ENCODE measurements at places on chromosomes 12 and 14. TPM values are rescaled to one million over a fixed set of nuclear protein-coding genes. Genes with fewer than 3 reads are reported as not detected.

DNA sequence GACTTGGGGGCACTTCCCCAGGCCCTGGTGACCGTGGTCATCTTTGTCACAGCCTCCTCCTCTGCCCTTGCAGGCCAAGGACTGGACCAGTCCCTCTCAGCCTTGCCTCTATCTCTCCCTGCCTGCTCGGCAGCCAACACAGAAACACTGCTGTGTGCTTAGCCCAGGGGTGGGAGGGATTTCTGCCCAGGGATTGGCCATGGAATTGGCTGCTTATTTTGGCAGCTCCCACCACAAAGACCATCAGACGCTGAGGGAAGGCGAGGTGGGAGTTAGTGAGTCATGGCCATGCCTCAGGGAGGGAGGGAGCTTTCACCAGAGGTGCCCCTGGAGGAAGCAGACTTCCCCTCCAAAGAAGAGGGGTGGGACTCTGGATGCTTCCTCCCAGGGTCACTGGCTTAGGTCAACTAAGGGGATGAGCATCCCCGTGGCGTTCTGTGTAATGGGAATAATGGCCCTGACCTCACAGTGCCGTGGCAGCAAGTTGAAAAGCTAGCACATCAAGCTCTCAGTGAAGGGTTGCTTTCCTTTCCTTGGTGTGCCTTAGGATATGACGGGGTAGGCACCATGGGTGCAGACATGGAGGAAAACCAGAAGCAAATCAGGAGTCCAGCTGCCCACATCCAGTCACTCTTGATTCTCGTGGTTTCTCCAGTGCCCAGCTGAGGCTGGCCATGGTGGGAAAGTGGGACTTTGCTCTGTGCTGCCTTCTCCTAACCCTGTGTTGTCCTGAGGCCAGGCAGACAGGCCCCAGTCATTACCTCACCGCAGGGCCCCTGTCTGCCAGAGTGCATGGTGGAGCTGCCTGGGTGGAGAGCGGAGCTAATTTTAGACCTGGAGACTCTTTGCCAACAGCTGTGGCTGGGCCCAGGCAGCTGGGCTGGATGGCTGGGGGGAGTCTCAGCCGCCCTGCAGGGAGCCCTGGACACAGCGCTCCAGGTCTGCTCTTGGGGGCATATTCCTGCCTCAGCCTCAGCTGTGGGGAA, 21.4 kb downstream of the B4GALNT3 start:
- no peaks in the 10 kb centered on the region for H3K36me3 ChIP-seq
- peak overlapping the region; percentile 8 for H3K4me3 ChIP-seq
- peak overlapping the region; percentile 77 for H3K27ac ChIP-seq
- no peaks in the 10 kb centered on the region for H3K27me3 ChIP-seq
- DNase-seq: peak; percentile 84

- H3K36me3 ChIP-seq: peaks cover 82% of the 10 kb centered on the region
These were observed 31.2 kb upstream of the MMP17 start for GRCh38 chr12:131796754-131797587.

GRCh38 chr12:6321905-6322304, 11.4 kb downstream of the PLEKHG6 start:
- DNase-seq: no peak
- H3K27me3 ChIP-seq: no peaks in the 10 kb centered on the region
- H3K36me3 ChIP-seq: no peaks in the 10 kb centered on the region
- H3K4me1 ChIP-seq: peaks cover 52% of the 10 kb centered on the region
- H3K4me3 ChIP-seq: no peak overlapping the region

GRCh38 chr14:48672506-48672905, 913.7 kb downstream of the RPS29 start:
- no peaks in the 10 kb centered on the region for H3K36me3 ChIP-seq
- peaks cover 2% of the 10 kb centered on the region for H3K27me3 ChIP-seq
- DNase-seq: no peak
- H3K4me1 ChIP-seq: no peaks in the 10 kb centered on the region

DNA sequence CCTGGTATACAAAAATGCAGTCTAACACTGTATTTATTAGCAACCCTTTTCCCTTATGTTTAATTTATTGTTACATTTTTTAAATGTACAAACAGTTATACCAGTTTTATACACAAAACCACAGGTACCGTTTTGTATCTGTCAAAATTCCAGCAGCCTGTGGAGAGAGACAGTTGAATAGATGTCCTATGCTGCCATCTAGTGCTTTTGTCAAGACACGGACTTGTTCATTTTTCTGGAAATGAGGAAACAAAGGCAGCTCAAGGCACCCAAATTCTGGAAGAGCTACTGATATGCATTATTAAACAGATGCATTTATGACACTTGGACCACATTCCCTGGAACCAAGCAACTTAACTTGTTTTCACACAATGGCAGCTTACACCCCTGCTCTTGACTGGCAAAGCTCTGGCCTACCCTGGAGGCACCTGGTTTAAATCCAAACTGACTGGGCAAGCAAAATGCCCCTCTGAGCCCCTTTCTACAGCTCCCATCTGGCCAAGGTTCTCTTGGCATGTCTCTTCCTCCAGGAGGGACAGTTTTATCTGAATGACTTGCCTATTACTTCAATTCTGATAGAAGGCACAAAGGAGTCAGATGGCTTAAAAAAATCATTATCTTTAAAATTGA, 286.9 kb upstream of the PRKD1 start:
- H3K4me1 ChIP-seq: no peaks in the 10 kb centered on the region
- H3K36me3 ChIP-seq: no peaks in the 10 kb centered on the region
- DNase-seq: no peak
- H3K27ac ChIP-seq: no peak overlapping the region

Gene TCL1B
- not detected for polyA plus RNA-seq

Gene ACRBP
- polyA plus RNA-seq: not detected

Gene TTC7B
- 18.9 TPM for polyA plus RNA-seq

Gene TAS2R42
- not detected for polyA plus RNA-seq

Gene TBX5
- polyA plus RNA-seq: not detected
